ENCODE measurements at places on chromosomes 1 and 21.

DNA sequence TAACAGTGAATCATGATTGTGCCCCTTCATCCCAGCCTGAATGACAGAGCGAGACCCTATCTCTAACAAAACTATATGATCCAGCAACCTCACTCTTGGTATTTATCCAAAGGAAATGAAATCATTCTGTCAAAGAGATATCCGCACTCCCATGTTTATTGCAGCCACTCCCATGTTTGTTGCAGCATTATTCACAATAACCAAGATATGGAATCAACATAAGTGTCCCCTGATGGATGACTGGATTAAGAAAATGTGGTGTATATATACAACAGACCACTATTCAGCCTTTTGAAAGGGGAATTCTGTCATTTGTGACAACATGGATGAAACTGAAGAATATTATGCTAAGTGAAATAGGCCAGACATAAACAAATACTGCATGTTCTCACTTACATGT, 44.4 kb downstream of the TRMT1L start:
- no peak for DNase-seq

GRCh38 chr1:194466706-194467105, 1280.3 kb upstream of the B3GALT2 start:
- no peak for DNase-seq

DNA sequence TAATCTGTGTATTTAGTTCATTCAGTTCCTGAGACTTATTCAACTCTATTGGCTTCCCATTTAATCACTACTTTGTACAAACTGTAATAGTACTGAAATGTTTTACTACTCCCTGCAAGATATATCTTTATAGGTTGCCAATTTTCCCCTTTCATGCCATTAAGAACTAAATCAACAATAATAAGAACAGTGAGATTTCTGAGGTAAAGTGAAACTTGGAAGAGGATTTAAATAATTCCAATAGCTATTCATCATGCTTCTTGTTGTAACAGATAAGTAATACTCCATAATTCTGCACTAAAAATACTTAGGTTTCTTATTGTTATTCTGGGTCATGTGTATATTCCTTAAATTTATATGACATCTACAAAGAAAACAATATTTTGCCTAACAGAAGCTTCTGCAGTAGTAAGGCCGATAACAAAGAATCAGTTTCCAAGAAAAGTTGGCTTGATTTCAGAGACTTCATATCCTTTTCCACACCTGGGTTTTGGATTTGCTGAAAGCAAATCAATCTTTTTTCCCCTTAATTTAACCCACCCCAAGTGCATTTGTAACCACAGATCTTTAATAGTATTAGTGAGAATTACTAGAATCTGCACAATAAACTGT, 258.3 kb downstream of the FAF1 start:
- DNase-seq = no peak

DNA sequence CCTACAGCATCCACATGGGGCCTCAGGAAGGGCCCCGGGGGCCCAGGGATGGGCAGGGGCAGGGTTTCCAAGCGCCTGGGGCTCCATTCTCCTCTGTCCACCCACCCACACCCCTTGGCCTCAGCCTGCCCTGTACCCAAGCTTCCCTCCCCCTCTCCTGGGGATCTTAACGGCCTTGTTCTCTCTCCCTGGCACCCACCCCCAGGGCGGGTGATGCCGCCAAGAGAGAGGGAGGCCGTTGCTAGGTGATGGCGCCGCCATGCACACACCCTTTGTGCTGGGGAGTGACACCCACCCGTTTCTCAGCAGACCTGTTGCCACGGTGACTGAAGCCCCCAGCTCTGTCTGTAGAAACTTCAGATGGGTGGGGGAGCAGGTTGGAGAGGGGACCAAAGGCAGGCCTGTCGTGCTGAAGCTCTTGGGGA, 7.6 kb downstream of the GPR37L1 start:
- DNase-seq = no peak

- no peak for DNase-seq
Observed at GRCh38 chr1:13662493-13662892, 37.5 kb upstream of the PRDM2 start.

GRCh38 chr1:186195377-186195931, 179.6 kb downstream of the TPR start:
- DNase-seq = no peak

Data from stimulated activated CD8-positive, alpha-beta memory T cell treated with anti-CD3 and anti-CD28 coated beads, Interleukin-2, amount 100 ng/mL, for 1 hour (primary cell).